Activated CD8-positive, alpha-beta memory T cell treated with anti-CD3 and anti-CD28 coated beads, Interleukin-2, amount 50 U/mL, for 4 hours (primary cell): ENCODE measurements at places on chromosomes 5 and 9.

DNA sequence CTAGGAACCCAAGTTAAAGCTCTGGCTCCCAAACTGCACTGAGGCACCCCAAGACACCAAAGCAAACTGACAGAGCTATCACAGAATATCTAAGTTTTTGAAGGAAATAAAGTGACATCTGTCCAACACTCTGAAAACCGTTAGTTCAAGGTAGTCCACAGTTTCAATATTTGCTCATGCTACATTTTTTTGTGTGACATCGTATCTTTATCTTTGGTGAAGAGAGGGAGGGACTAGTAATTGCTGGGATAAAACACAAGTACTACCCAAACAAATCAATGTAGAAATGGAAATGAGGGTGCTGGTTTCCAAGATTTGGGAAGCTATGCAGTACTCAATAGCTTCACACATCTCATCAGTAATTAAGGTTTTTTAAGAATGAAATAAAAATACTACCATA, 20.6 kb downstream of the LIFR start:
- DNase-seq: no peak

GRCh38 chr5:68528821-68529273, 313.3 kb downstream of the PIK3R1 start:
- DNase-seq: no peak

GRCh38 chr5:134798468-134798867, 39.9 kb downstream of the DDX46 start:
- no peak for DNase-seq

DNA sequence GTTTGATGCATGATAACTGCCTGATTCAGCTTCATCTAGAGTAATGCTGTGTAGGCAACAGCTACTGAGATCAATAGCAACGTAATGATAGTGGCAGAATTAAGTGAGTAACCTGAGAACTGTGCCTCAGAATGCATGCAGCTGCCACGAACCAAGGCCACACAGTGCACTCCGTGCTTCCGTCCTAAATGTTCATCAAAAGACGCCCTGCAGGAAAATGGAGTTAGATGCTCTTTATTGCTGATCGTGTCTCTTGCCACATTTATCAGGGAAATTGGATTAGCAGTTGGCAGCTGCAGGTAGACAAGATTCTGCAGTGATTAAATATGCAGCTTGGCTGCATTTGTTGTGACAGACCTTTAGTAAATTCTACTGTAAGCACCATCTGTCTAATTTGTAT, 107.7 kb upstream of the TLX3 start:
- no peak for DNase-seq

DNA sequence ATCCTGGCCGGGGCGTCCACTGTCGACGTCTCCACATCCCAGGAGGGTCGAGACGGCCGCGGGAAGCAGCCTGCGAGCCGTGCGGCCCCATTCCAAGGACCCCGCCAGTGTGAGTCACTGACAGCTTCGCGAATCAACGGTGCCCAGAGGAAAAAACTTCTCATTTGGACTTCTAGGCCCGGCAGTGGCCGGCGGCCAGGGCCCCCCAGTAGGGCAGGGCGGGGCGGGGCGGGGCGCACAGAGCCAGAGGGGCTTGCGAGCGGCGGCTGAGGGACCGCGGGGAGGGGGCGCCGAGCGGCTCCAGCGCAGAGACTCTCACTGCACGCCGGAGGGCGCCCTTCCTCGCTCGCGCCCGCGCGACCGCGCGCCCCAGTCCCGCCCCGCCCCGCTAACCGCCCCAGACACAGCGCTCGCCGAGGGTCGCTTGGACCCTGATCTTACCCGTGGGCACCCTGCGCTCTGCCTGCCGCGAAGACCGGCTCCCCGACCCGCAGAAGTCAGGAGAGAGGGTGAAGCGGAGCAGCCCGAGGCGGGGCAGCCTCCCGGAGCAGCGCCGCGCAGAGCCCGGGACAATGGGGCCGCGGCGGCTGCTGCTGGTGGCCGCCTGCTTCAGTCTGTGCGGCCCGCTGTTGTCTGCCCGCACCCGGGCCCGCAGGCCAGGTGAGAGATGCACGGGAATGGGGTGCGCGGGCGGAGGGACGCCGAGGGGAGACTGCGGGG, at the start of gene F2R:
TSS of gene F2R (plus strand) at position 391 of the 720 bp plus-strand sequence. CDS start at position 573, 182 bp downstream.
- DNase-seq: peak; percentile 60

DNA sequence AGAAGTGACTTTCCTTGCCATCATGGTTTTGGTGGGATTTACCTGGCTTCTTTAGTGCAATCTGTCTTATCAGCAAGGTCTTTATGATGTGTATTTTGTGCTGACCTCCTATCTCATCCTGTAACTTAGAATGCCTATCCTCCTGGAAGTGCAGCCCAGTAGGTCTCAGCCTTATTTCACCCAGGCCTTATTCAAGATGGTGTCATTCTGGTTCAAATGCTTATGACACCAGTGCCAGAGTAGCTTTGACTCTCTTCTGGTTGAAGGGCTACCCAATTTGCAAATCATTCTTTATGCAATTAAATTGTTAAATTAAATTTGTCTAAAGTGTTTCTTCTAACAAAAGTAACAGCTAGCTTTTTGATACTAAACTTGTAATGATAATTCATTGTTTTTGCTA, 58.8 kb upstream of the PRDM9 start:
- no peak for DNase-seq

DNA sequence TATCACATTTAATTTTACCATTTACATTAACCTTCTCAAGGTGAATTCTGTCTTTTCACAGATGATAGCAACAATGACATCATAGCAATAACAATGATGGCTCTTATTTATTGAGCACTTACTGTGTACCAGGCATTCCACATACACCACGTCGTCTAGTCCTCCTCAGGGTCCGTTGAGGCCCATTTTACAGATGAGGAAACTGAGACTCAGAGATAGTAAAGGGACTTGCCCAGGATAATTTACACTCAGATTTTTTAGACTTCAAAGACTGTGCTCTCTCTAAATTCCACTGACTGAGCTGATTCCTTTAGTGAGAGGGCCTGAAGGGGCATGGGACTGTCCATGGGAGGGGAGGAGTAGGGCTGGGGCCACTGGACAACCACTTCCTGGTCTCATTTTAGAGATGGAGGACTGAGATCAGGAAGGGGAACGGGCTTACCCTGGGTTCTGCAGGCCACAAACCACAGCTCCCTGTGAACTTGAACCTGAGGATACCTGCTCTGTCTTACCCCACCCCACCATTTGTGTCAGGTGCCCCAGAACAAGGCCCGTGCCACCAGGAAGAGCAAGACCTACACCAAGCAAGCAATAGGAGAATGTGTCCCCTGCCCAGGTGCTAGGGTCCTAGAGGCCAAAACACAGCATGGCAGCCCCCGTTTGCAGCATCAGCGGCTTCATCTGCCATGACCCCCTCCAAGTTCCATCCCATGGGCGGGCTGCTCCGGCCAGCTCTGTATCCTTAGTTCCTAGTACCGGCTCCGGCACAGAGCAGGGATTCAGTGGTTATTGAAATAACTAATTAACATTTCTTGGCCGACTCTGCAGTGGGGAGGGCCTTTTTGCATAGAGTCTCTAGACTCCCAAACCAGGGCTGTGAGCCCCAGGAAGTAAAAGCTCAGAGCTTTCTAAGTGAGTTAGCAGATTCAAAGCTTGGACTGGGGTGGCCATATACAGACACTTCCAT, 96.6 kb downstream of the RGS3 start:
- DNase-seq: no peak

- no peak for DNase-seq
Measured at GRCh38 chr5:1465966-1466471, 20.8 kb upstream of the SLC6A3 start.

- no peak for DNase-seq
Measured at GRCh38 chr9:93324191-93324834, 127.2 kb upstream of the FAM120A start.

GRCh38 chr5:73908395-73908794, 282.4 kb downstream of the ARHGEF28 start:
- DNase-seq: no peak

- no peak for DNase-seq
Measured at GRCh38 chr5:137563646-137564397, 64.7 kb upstream of the SPOCK1 start.

DNA sequence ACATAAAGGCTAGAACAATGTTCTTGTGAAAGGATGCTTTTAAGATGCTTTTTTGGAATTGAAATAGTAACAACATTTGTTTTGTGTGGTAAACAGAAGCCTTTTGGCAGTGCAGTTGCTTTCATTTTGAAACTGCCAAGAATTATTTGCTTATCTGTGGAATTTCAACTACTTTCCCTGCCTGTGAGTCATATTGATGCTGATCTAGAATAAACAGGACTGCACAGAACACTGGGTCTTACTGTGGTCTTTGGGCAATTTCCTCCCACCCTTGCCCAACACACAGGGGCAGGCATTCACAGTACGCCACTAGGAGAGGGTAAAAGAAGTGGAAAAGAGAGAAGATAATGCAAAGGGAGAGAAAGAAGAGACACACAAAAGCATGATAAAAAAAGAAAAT, 483.7 kb downstream of the ELAVL2 start:
- no peak for DNase-seq
